KG1 (cell line): ENCODE measurements at places on chromosomes 4 and X.

DNA sequence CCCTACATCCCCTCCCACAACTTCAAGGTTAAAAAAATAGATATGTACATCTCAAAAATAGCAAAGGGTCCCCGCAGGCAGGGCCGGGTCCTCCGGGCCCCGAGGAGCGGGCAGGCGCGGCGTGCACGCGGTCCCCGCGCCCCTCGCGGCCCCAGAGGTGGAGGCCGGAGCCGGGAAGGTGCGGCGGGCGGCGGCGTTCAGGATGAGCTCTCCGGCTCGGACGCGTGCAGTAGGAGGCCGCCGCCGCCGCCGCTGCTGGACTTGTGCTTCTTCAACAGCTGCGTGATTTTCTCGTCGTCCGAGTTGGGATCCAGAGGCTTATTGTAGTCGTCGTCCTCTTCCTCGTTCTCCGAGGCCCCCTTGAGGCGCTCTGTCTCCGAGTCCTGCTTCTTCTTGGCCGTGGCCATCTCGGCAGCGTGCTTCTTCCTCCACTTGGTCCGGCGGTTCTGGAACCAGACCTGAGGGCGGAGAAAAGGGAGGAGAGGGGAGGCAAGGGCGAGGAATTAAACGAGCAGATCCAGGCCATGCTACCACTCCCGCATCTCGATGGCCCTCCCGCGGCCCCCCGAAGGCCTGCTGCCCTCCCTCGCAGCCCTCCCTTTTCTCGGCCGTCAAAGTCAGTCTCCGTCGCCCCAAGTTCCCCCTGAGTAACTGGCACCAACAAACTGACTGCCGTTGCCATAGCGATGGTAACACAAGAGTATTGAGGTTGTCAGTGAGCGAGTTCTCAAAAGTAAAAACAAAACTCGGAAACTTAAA is 5.8 kb downstream of the NKX6-1 start:
- no peak for DNase-seq

DNA sequence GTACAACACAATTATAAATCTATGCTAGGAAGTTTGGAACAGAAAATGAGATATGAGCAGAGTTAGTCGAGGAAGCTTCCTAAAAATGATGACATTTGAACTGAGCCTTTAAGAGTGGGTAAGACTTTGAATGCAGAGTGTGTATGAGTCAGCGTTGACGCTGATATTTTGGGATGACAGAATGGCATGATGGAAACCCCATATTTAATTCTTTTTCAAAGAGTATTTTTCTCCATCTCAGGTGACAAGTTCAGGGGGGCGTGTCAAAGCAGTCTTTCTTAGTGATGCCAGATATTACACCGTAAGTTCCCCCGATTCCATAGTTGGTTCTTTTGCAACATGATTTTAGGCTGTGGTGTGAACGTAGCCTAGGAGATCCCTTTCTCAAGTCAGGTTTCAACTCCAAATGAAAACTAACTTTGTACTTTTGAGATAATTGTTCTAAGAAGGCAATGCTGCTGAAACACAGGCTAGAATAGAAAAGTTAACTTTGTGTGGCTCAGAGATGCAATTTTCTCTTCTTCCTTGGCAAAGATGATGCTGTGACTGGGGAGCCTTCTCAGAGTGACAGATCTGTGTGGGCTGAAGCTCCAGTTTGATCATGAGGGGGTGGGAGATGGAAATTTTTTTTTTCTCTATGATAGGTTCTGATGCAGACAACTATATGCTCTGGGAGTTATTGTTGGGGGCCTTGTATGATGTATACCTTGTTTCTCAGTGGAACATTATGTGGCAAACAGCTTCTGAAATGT is 59.2 kb downstream of the GLUD2 start:
- no peak for DNase-seq

GRCh38 chr4:153466949-153467896 is 1.1 kb downstream of the TMEM131L start:
- no peak for DNase-seq

GRCh38 chr4:123304151-123304964 is 92.2 kb upstream of the SPRY1 start:
- DNase-seq = no peak

DNA sequence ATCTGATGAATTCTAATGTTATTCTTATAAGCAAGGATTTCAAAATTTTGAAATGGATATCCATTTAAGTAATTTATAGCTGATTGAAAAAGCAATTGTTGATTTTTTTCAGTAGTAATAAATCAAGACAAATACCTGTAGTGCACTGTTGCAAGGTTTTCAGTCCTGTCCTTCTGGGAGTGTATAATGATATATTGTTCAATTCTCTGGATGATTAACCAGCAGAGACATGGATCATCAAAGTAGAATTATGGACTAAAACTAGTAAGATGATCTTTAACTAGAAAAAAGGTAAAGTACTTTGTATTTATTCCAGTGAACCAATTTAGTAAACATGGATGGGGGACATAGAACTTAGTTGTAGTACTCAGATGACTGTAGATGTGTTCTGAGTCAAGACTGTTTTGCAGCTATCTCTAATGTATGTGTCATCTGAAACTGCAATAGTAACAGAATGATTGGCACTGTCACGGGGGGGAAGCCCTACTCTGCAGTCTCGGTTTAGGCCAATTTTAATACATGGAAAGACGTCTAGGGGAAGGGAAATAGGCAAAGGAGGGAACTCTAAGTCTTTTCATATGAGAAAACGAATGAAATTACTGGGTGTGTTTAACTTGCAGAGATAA is 121.9 kb downstream of the GLRA3 start:
- DNase-seq = no peak

GRCh38 chrX:147736045-147736444 is 175.7 kb upstream of the FMR1 start:
- DNase-seq = no peak

GRCh38 chr4:73172161-73172560 is 86.4 kb downstream of the ANKRD17 start:
- DNase-seq = no peak

GRCh38 chr4:72797486-72797885 is 228.5 kb upstream of the ADAMTS3 start:
- no peak for DNase-seq

- no peak for DNase-seq
Measured at GRCh38 chrX:104566681-104567501, 892 bp downstream of the IL1RAPL2 start.

GRCh38 chr4:176451443-176451842 is 131.7 kb downstream of the SPCS3 start:
- no peak for DNase-seq

- DNase-seq = no peak
Measured at GRCh38 chr4:100489305-100489704, 28.5 kb downstream of the EMCN start.

DNA sequence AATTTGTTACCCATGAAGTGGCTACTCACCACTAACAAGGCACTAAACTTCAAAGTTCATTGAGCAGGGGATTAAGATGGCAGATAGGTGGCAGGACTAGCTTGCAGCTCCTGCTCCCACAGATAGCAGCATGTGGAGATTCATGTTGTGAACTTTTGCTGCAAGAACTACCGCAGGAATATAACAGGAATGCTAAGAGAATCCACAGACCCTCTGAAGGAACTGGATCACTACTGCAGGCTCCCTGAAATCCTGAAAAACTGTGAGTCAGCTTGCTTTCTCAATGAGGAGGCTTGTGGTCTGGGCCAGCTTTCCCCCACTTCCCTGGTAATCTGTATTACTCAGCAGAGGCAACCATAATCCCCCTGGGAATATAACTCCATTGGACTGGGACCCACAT is 118.5 kb upstream of the VCX2 start:
- no peak for DNase-seq

- no peak for DNase-seq
Measured at GRCh38 chr4:48706736-48707135, 73.3 kb downstream of the FRYL start.

DNA sequence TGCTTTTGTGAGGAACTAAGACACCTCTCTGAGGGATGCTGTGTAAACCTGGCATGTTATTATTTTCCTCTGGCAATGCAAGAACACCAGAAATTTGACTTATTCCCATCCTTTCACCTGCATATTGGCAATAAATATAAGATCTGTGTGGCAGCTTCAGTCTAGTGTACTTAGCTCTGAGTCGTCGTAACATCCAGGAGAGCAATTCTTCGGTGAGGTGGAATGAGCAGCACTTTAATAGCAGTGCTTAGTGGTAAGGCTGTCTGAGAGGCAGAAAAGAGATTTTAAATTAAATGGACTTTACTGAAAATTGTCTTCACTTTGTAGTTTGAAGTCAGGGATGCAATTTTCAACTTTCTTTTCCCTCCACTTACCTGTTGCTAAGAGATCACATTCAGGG is 344.9 kb downstream of the PCDH7 start:
- DNase-seq = no peak

- DNase-seq = no peak
Measured at GRCh38 chr4:54945838-54946237, 179.6 kb downstream of the KDR start.

DNA sequence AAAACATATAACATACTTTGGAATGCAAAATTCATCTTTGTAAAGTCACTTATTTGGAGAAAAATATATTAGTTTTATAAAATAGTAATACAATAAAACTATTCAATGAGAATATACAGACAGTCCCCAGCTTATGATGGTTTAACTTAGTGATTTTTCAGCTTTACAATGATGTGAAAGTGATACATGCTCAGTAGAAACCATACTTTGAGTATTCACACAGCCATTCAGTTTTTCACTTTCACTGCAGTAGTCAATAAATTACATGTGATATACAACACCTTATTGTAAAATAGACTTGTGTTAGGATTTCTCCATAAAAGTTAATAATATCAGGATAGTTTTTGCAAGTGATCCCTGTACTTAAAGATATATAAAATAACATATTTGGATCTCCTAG is 436.0 kb downstream of the CENPC start:
- no peak for DNase-seq

DNA sequence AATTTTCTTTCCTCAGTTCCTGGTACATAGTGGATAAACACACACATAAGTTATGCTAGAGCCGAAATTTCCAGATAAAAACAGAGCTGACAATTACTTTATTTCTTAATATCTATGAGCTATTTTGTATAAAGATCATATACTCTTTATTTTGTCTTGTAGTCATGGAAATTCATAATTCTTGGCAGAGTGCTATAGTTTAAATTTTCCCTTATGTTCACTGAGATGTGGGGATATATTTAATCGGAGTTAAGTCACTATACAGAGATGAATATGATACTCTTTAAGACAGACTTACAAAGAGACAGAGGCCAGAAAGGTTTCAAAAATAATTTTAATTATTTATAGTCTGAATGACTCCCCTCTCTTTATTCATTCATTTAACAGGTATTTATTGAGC is 89.7 kb downstream of the PPEF1 start:
- DNase-seq = no peak

DNA sequence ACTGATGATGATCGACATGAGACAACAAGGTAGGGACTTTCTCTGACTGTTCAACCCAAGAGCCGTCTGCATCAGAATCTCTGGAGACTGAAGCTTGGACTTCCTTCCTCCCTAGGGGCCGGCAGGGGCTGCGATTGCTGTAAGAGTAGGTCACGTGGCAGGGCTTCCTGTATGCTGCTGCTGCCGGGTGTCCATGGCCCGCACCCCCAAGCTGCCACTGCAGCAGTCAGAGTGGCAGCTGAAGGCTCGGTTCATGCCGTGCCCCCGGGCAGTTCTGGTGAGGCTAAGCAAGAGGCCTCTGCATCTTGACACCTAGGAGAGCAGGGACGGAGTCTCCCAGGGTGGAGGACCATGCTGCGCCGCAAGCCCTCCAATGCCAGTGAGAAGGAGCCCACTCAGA is at the start of gene SASH3:
SASH3 (plus strand) TSS at position 203 of the 400 bp plus-strand sequence; CDS start at position 352, 149 bp downstream.
- peak; percentile 27 for DNase-seq

GRCh38 chr4:13765539-13765938 is 138.0 kb upstream of the BOD1L1 start:
- no peak for DNase-seq

DNA sequence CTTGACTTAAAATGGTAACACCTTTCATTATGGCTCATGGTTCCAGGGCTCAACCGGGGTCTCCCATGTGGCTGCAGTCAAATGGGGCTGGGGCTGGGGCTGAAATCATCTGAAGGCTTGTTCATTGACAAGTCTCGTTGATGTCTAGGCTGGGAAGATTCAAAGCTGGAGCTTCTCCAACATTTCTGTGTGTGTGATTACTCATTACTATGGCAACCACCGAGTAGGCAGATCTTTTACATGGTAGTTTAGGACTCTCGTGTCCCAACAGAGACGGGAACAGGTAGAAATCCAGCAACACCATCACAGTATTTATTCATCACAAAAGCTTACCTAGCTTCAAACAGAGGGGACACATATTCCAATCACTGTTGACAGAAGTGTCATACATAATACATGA is 7.8 kb downstream of the YTHDC1 start:
- no peak for DNase-seq

- no peak for DNase-seq
Measured at GRCh38 chrX:19122641-19123009, 357 bp upstream of the ADGRG2 start.

GRCh38 chr4:22850630-22851029 is 157.9 kb downstream of the GBA3 start:
- DNase-seq = no peak

DNA sequence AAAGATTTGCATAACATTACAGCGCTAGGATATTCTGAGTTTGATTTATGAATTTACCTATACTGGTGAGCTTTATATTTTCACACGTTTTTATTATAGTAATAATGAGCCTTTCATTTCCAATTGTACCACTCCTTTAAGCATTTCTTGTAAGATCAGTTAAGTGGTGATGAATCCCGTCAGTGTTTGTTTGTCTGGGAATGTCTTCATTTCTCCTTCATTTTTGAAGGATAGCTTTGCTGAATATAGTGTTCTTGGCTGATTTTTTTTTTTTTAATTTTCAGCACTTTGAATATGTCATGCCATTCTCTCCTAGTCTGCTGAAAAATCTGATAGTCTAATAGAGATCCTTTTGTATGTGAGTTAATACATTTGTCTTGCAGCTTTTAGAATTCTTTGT is 70.1 kb downstream of the IL15 start:
- no peak for DNase-seq

GRCh38 chrX:48531358-48531959 is 8.1 kb upstream of the TBC1D25 start:
- DNase-seq = no peak

GRCh38 chrX:14357314-14357713 is 172.0 kb upstream of the GLRA2 start:
- no peak for DNase-seq

DNA sequence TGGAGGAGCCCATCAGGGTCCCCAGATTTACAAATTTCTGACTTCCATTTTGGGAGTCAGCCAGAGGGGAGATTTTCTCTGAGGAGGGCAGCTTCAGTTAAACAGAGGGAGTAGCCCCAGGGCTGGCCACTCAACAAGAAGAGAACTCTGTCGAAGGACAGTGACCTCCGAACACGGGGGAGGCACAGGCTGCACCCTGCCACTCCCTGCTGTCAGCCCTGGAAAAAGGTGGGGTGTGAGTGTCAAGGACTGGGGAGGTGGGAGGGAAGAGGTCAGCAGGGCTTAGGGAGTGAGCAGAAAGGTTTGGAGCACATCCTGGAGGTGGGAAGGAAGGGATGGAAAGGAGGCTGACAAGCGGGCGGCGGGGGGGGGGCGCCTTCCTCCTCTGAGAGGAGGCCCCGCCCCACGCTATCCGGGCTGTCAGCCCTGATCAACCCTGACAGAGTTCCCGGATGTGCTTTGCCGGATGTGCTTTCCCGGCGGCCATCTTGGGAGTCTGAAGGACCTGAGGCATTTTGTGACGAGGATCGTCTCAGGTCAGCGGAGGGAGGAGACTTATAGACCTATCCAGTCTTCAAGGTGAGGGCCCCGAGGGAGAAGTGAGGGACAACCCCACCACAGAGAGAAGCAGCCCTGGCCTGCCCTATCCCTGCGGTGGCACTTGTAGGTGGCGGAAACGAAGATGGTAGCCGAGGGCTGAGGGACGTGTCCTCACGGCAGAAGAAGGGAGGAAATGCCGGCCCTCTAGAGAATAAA is at the start of gene MAGEC1:
MAGEC1 (plus strand) TSS at position 495 of the 756 bp plus-strand sequence. CDS start 1,179 bp downstream, outside the sequence.
- DNase-seq = no peak

GRCh38 chrX:139936259-139936658 is 3.4 kb upstream of the ATP11C start:
- no peak for DNase-seq
